NCI-H2029 (cell line): ENCODE measurements at places on chromosomes 2 and 18.

- no peak for DNase-seq
Observed at GRCh38 chr18:39184176-39184575, 1618.6 kb upstream of the CELF4 start.

GRCh38 chr2:195596840-195597239 is 60.2 kb upstream of the SLC39A10 start:
- DNase-seq: no peak

GRCh38 chr2:4522498-4523421 is 819.4 kb downstream of the DCDC2C start:
- DNase-seq: no peak

GRCh38 chr2:63880625-63881024 is 38.9 kb downstream of the UGP2 start:
- DNase-seq: no peak

DNA sequence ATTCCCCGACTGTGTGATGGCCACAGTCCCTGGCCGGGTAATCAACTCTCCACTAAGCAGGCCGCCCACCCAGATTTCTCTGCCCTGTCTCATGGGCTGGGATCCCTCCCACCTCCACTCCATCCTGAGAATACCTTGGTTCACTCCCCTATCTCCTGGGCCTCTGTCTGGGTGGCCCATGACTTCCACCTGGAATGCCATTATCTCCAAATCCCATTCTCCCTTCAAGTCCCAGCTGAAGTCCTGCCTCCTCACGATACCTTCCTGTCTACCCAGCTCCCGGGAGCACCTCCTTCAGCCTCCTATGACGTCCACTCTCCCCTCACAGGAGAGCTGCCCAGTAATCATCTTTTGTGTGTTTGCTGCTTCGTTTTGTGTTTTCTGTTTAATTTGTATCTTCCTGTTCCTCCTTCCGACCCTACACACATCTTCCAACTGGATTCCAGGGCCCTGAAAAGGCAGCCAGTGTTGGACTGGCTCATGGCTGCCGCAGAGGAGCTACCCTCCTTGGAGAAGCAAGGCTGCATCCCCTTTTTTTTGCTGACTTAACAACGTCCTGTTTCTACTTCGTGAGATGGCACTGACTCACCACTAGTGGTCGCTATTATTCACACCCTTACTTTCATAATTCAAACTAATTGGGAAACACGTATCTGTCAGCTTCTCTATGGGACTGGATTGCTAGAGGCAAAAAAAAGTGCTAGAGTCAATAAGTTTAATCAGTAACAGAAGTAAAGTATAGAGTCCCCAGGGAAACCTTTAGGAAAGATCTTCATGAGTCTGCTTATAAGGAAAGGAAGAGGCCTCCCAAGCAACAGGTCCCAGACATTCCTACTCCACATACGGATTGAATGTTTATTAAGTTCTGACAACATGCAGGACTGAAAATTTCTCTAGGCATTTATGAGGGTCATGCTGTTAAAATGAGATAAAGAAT is 171.9 kb upstream of the GATA6 start:
- no peak for DNase-seq

- DNase-seq: no peak
Observed at GRCh38 chr2:9388199-9388681, 35.1 kb downstream of the ITGB1BP1 start.

GRCh38 chr18:57569133-57569532 is 17.4 kb downstream of the FECH start:
- no peak for DNase-seq

DNA sequence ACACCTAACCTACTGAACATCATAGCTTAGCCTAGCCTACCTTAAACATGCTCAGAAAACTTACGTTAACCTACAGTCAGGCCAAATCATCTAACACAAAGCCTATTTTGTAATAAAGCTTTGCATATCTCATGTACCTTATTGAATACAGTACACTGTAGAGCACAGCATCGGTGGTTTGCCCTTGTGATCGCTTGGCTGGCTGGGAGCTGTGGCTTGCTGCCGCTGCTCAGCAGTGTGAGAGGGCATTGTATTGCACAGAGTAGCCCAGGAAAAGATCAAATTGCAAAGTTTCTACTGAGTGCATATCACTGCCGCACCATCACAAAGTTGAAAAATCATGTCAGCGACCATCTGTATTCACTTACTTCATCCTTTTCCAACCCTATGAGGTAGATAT is 62.3 kb upstream of the NCK2 start:
- no peak for DNase-seq

GRCh38 chr2:207731138-207731537 is 19.7 kb downstream of the CCNYL1 start:
- DNase-seq: no peak

- DNase-seq: no peak
Observed at GRCh38 chr2:34105006-34105767, 506.1 kb upstream of the FAM98A start.

- DNase-seq: no peak
Observed at GRCh38 chr2:201882353-201883090, 76.2 kb downstream of the CDK15 start.

GRCh38 chr2:236963631-236964182 is 122.0 kb upstream of the COPS8 start:
- DNase-seq: no peak

DNA sequence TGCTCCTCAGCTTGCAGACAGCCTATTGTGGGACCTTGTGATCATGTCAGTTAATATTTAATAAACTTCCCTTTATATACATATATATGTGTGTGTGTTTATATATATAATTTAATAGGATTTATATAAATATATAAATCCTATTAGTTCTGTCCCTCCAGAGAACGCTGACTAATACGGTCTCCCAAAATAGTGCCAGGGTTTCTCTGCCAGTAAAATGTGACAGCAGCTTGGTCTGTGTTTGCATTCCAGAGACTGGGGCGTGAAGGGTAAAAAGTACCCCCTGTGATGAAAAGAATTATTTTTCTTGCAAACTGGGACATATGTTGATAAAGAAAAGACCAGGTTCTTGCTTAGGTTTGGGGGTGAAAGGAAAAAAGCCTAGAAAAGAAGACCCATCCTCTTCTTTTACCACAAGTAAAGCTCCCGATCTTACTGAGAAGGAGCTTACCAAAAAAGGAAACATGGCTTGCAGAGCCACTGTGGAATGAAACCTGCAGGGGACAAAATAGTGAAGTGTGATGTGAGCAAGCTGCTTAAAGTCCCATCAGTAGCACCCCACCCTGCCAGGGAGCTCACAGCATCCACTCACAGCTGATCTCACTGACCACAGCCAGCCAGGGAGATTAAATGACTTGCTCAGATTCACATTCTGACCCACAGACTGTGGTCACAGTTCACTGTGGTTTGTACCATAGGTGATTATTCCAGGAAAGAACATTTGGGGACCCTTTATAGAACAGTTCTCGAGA is 110.9 kb upstream of the RMP24 start:
- no peak for DNase-seq

GRCh38 chr18:41845563-41845962 is 109.5 kb upstream of the PIK3C3 start:
- DNase-seq: no peak

- DNase-seq: no peak
Observed at GRCh38 chr2:230690439-230690838, 22.2 kb upstream of the CAB39 start.

DNA sequence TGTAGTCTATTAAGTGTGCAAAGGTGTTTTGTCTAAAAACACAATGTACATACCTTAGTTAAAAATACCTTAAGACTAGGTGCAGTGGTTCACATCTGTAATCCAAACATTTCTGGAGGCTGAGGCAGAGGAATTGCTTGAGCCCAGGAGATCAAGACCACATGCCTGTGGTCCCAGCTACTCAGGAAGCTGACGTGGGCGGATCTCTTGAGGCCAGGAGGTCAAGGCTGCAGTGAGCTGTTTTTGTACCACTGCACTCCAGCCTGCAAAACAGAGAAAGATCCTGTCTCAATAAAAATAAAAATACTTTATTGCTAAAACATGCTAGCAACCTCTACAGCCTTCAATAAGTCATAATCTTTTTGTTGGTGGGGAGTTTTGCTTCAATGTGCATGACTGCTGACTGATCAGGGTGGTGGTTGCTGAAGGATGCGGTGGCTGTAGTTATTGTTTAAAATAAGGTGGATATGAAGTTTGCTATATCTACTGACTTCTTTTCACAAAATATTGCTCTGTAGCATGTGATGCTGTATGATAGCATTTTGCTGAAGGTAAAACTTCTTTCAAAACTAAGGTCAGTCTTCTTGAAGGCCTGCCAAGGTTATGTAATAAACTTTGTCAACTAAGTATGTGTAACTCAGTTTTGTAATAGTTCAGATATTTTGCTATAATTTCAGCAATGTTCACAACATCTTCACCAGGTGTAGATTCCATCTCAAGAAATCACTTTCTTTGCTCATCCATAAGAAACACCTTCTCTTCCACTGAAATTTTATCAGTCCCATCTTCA is 1238.0 kb upstream of the NRXN1 start:
- DNase-seq: no peak

DNA sequence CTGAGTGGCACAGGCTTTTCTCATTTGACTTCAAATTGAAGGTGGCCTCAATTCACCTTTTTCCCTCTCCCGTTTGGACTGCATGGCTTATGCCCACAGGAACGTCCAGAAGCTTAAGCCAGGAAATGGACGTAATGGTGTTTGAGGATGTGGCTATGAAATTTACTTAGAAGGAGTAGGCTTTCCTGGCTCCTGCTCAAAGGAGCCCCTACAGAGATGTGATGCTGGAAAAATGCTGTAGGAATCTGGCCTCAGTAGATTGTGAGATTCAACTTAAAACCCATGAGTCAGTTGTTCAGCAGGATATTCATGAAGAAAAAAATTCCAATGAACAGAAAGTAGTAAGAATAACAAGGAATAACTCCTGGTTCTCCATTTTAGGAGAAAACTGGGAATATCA is 129.0 kb downstream of the ICOS start:
- no peak for DNase-seq

DNA sequence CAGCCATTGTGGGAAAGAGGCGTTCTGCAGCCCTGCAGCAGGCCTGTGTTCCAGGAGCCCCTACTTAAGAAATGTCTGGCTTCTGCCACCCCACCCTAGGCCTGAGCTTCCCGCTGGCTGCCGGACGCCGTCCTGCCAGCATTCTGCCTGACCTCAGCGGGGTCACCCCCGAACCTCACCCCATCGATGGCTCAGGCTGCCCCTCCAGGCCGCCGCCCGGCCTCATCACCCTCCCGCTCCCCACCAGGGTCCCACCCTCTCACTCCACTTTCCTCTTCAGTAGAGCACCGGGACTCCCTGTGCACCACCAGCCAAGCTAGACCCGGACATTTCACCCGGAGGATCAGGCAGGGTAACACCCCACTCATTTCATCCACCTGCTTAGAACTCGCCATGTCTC is 73.6 kb upstream of the SALL3 start:
- DNase-seq: no peak

DNA sequence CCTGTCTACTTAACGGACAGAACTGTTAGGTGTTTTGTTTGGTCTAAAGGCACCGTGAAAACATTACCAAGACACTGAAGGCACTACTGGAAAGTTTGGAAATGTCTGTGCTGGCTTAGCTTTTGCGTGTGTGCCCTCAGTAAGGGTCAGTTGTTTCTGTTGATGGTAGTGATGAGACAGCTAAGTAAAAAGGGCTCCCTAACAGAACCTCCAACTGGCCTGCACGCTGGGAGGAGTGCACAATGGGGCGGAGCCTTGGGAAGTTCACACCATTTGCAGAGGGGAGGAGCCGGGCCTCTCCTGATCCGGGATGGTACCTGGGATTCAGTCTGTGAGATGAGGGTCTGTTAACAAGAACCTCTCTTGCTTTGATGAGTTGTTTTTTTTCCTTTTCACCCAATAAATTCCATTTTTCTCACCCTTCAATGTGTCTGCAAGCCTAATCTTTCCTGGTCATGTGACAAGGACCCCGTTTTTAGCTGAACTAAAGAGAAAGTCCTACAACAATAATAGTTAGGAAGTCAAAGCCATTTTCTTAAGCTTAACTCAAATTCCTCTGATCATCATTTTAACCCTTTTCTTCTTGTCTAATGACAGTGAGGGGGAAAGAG is 368.7 kb downstream of the PARD3B start:
- no peak for DNase-seq

GRCh38 chr2:10523406-10524189 is 75.5 kb upstream of the ODC1 start:
- DNase-seq: no peak

DNA sequence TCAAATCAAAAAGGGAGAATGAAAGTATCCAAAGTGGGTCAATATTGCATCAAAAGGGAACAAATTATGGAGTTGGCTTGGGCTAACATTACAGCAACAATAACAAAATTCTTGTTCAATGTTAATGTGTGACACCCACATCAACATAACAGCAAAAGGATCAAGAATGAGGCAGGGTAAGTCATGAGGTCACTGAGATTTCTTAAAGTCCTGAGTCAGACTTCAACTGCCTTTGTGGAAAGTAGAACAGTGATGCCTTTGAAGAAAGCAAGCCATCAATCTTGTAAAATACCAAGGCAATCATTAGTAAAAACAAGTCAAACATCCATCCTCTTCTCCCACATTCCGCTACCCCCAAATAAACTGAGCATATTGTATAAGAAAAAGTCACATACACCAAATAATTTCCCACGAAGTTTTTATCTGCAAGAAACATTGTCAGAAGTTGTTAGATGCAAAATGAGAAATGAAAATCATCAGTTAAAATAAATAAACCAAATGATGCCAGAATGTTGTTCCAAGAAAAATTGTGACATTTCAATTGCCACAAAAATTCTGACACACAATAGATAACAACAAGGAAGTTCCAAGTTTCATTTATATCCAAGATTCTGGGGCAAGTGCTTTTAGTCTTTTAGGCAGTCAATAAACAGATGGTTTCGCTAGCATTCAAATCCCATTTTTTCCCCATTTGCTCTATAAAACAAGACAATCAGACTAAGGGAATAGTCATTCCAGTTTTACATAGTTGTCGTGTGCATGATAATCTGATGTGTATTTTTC is 216.1 kb upstream of the SETBP1 start:
- DNase-seq: no peak

- no peak for DNase-seq
Observed at GRCh38 chr2:84458551-84459017, 496 bp downstream of the SUCLG1 start.

DNA sequence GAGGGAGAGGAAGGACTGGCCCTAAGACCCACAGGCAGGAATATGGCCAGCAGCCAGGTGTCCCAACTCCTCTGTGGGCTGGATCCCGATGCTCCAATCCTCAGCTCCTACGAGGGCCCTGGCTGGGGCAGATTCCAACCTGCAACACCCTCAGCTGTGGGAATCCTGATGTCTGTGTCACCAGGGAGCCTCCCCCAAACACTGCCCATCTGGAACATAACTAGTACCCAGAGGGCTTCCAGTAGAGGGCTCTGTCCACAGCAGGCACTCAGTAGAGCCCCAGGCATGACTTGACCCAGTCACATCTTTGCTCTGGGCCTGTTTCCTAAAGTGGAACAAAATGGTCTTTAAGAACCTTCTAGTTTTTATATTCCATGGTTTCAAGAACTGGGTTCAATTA is 20.6 kb upstream of the LOXHD1 start:
- DNase-seq: no peak

- DNase-seq: no peak
Observed at GRCh38 chr2:133262893-133263292, 305.4 kb downstream of the NCKAP5 start.

GRCh38 chr2:1947316-1947715 is 203.0 kb upstream of the PXDN start:
- DNase-seq: no peak

GRCh38 chr2:224999754-225000153 is 42.5 kb downstream of the DOCK10 start:
- no peak for DNase-seq
